ENCODE measurements at places on chromosomes 3 and 15.

DNA sequence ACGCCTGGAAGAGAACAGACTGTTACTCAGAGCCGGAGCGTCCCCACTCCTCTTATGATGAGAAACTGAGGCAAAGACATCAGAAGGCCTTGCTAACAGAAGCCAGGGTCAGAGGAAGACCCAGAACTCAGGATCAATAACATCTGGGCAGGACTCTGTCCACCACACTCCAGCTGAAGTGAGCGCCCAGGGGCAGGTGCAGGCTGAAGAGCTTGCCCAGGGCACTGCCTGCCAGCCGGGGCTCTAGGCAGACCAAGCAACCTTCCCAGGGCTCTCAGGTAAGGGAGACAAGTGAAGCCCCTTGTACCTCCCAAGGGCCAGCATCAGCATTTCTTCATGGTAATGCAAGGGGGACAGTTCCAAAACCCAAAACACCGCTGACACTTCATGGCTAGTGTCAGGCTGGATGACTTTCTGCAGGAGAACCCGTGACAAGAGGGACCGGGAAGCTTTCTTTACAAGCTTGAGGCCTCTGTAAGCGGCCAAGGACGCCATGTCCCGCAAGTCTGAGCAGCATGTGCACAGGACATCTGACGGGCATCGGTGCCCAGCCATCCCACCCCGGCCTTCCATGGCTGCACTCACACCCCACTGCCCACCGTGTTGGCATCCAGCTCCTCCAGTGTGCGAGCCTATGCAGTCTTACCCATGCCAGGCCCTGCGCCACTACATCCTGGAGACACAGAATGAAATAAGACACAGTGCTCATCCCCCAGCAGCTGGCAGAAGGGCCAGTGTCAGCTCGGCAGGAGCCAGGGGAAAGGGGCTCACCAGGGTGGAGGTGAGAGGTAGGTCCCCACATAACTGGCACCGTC is 14.1 kb downstream of the XXYLT1 start:
- no peak overlapping the region for H3K4me3 ChIP-seq
- H3K36me3 ChIP-seq = no peaks in the 10 kb centered on the region
- peak overlapping the region; percentile 12 for H3K27ac ChIP-seq
- H3K27me3 ChIP-seq = peaks cover 13% of the 10 kb centered on the region
- H3K4me1 ChIP-seq = peaks cover 41% of the 10 kb centered on the region

DNA sequence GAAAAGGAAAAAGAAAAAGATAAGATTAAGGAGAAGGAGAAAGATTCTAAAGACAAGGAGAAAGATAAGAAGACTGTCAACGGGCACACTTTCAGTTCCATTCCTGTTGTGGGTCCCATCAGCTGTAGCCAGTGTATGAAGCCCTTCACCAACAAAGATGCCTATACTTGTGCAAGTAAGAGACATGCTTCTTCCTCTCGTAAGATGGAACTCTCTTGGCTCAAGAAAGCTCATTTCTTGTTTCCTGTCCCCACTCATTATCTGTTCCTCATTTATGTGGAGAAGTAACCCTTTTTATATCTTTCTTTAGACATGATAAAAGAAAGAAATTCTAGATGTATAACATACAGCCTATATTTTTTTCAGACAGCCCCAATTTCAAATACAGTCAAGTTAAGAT is 101.4 kb downstream of the KLHL25 start:
- H3K27me3 ChIP-seq = no peaks in the 10 kb centered on the region
- no peak overlapping the region for H3K27ac ChIP-seq
- H3K4me3 ChIP-seq = no peak overlapping the region
- H3K4me1 ChIP-seq = peaks cover 2% of the 10 kb centered on the region
- H3K36me3 ChIP-seq = no peaks in the 10 kb centered on the region
- DNase-seq = no peak

- H3K36me3 ChIP-seq = no peaks in the 10 kb centered on the region
- DNase-seq = no peak
- H3K4me1 ChIP-seq = no peaks in the 10 kb centered on the region
- H3K27ac ChIP-seq = no peak overlapping the region
Observed at GRCh38 chr3:139226731-139227130, 117.1 kb upstream of the MRPS22 start.

GRCh38 chr15:31216215-31216911 is 110.3 kb upstream of the KLF13 start:
- peak overlapping the region; percentile 85 for H3K27ac ChIP-seq
- peak; percentile 80 for DNase-seq
- H3K4me3 ChIP-seq = peak overlapping the region; percentile 73
- peaks cover 6% of the 10 kb centered on the region for H3K27me3 ChIP-seq

- no peak overlapping the region for H3K4me3 ChIP-seq
- H3K4me1 ChIP-seq = peaks cover 42% of the 10 kb centered on the region
- DNase-seq = no peak
Observed at GRCh38 chr3:8986741-8987140, 23.5 kb upstream of the RAD18 start.

- H3K27ac ChIP-seq = no peak overlapping the region
- H3K27me3 ChIP-seq = no peaks in the 10 kb centered on the region
- no peak overlapping the region for H3K4me3 ChIP-seq
- no peak for DNase-seq
Observed at GRCh38 chr3:5729852-5730251, 542.3 kb downstream of the EDEM1 start.
